ENCODE measurements at places on chromosomes 7 and 10. TPM values are rescaled to one million over a fixed set of nuclear protein-coding genes. Genes with fewer than 3 reads are reported as not detected.

DNA sequence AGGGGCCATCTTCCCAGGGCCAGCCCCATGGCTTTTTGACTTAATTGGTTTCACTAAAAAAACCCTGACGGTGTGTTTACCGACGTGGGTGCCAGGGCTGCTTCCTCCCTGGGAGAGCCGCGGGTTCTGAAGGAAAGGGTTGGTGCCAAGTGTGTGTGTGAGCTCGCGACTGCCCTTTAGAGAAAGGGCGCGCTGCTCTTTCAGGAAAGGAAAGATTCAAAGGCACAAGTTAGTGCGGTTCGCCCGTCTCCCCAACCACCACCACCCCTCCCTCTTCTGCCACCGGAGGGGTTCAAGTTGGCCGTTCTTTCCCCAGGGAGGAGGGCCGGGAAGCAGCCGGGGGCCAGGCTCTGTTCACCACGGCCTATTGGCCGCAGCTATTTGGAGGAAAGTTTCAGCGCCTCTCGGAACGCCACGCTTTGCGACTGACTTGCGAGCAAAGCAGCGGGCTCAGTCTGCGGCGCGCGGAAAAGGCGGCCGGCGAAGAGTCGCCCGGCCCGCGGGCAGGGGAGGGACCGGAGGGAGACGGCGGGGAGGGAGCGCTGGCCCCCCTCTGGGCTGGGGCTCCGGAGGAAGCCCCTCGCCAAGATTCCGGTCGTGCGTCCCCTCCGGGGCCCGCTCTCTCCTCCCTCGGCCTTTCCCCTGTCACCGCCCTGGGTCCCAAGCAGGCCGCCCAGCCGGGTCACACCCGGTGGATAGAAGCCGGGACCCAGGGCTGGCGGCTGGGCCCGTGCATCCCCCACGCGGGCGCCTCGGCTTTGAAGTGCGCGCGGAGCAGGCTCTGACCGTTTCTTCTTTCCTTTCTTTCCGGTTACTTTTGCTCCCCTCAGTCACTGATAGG, 165.9 kb upstream of the PPP1R3A start:
- DNase-seq = peak; percentile 18

The NUTM2E gene
- polyA plus RNA-seq = 0.47 TPM

The GCC1 gene
- polyA plus RNA-seq = 10.4 TPM

The ACTR3C gene
- 3.4 TPM for polyA plus RNA-seq

The SSC4D gene
- 0.68 TPM for polyA plus RNA-seq

GRCh38 chr10:24553051-24553612, 170.6 kb downstream of the ARHGAP21 start:
- no peak for DNase-seq

The SLC16A12 gene
- 1.1 TPM for polyA plus RNA-seq

Measured in urinary bladder (tissue), 4 donors.